CD8-positive, alpha-beta T cell (primary cell): ENCODE measurements at places on chromosomes 6 and 20.

DNA sequence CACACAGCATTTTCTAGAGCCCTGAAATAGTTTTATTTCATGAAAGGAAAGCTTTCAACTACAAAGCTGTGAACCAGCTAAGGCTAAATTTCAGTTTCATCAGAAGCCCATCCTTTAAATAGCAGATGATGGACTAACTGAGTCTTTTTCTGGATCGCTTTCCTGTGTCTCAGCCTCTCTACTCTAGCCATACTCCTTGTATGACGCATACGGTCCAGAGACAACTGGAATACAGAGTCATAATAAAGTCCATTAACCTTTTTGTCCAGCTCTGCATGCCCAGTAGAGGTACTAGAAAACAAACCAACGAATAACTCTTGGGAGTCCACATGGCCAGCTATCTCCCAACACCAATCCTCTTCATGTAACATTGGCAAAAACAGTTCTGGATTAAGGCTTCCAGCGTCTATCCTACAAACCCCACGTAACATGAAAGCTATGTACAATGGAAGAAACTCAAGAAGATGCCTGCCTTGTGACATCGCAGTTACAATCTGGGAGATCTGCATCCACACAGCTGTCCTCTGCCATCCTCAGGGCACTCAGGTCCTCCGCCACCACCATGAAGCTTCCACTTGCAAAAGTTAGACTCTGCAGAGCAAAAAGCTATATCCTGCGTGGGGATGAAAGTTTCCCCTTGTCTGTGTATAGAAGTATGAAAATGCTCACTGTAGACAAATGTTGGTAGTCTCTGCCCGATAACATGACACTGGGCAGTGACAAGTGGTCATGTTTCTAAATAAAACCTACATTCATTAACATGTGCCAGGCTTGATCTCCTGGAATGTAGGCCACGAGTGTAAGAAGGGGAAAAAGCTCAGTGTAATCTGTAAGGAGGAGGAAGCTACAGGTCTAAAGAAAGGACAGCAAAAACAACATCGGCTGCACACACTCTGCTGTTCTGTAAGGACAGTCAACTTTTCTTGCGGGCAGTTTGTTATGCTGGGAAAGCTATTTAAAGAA, 360.4 kb downstream of the ESR1 start:
- no peak for DNase-seq

- DNase-seq, result no peak
Observed at GRCh38 chr6:67133973-67134372, 1426.9 kb upstream of the EYS start.

DNA sequence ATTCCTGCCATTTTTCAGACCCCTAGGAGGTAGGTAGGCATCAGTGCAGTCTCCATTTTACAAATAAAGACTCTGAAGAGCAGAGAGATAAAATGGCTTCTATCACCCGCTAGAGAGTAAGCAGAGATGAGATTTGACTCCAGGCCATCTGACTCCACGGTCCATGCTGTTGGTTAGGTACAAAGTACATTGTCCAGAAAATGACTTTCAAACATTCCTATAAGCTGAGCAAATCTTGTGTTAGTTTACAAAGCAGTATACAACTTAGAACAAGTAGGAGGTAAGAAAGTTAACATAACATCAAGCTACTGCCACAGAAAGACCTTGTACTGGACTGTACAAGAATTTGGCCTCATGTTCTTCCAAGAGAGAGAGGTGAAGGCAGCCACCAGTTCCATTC, 14.9 kb downstream of the BTN1A1 start:
- no peak for DNase-seq

GRCh38 chr20:17969884-17970409, 1.1 kb downstream of the MGME1 start:
- peak; percentile 50 for DNase-seq

- DNase-seq, result no peak
Observed at GRCh38 chr20:63903796-63904561, 9.1 kb downstream of the DNAJC5 start.

DNA sequence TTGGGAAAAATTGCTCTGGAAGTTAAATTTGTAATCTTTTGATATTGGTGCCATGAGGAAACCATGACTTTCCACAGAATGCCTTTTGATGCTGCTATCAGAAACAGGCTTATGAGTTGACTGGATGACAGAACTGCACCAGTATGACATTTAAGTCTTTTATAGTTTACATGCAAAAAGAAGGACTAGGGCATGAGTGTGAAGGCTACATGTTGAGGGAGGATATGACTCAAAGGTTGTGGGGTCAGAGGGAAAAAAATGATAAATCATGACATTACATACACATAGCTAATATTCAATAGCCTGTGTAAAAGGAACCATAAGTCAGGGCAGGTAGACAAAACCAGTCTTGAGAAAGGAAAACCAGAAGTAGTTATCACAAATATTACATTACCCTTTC, 182.2 kb downstream of the COL12A1 start:
- no peak for DNase-seq

DNA sequence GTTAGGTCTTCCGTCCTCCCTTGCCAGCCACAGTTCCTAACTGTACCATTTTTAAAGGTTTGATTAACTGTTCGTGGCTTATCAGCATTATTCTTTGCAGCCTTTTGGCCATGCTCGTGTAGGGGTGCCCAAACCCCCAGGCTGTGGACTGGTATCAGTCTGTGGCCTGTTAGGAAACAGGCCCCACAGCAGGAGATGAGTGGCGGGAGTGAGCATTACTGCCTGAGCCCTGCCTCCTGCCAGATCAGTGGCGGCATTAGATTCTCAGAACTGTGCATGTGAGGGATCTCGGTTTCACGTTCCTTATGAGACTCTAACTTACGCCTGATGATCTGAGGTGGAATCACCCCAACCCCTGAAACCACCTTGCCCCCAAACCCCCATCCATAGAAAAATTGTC, 79.3 kb downstream of the TBC1D7 start:
- no peak for DNase-seq

DNA sequence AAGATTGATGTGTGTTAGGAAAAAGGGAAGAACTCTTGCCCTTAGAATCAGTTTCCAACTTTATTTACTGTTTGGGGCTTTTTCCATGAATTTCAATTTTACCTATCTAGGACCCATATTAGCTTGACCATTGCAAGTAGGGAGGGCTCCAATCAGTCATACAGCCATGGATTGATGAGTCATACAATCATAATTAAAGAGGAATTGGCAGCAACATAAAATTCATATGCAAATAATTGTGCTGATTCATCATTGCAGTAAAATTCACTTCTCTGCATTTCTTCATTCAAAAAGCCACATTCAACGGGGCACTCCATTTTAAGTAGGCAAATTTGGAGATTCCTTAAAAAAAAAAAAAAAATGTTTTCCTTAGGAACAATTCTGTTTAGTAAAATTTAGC, 1016.4 kb downstream of the KIF16B start:
- DNase-seq, result no peak

GRCh38 chr20:41030531-41031242, 2.1 kb downstream of the TOP1 start:
- no peak for DNase-seq

- no peak for DNase-seq
Observed at GRCh38 chr6:157747370-157747769, 75.7 kb upstream of the SNX9 start.
